HCT116 (cell line): ENCODE measurements at places on chromosomes 12 and 14.

GRCh38 chr12:32146074-32146873 is 39.6 kb downstream of the BICD1 start:
- DNase-seq: no peak

DNA sequence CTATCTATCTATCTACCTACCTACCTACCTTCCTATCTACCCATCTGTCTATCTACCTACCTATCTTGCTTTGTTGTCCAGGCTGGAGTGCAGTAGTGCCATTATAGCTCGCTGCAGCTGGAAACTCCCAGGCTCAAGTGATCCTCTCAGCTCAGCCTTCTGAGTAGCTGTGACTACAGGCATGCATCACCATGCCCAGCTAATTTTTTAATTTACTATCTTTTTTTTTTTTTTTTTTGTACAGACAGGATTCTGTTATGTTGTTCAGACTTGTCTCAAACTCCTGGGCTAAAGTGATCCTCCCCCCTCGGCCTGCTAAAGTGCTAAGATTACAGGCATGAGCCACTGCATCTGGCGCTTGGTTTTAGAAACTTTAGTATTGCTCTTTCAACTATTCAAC is 762.4 kb downstream of the SLC6A15 start:
- DNase-seq: no peak

DNA sequence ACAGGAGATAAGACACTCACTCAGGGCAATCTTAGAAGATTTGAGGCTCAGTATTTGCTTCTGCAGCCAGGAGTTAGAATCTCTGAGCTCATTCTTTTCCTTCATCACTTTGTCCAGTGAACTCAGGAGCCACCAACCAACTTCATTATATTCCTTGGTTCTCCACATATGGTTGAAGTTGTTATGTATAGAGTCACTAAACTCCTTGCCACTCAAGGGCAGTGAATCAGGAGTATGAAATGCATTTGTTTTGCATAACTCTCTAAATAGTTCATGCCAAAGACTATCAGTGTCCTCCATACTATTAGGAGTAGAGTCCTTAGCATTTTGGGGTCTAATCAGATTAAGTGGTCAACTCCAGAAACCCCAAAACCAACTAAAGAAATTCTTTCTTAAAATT is 150.6 kb downstream of the CCDC59 start:
- DNase-seq: no peak

GRCh38 chr12:92028441-92028709 is 117.3 kb downstream of the BTG1 start:
- no peak for DNase-seq

- no peak for DNase-seq
Observed at GRCh38 chr12:80745851-80746505, 29.3 kb downstream of the MYF5 start.
